ENCODE measurements at places on chromosomes 11 and 22.

DNA sequence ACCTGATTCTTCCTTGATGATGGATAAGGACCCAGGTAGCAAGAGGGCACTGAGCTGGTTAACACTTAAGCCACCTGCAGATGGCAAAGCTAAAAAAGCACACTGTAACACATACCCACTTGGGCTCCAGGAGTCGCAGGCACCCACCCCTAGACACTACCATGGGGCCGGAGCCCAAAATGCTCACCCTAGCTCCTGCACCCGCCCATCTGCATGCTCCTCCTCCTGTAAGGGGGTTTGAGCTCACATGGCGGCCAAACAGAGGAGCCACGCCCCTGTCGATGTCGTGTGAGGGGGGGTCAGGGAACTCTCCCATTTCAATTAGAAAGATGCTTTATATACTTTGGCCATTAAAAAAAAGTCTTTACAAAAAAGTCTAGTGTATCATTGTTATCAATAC lies 370.7 kb downstream of the DLG2 start:
- no peak for DNase-seq

DNA sequence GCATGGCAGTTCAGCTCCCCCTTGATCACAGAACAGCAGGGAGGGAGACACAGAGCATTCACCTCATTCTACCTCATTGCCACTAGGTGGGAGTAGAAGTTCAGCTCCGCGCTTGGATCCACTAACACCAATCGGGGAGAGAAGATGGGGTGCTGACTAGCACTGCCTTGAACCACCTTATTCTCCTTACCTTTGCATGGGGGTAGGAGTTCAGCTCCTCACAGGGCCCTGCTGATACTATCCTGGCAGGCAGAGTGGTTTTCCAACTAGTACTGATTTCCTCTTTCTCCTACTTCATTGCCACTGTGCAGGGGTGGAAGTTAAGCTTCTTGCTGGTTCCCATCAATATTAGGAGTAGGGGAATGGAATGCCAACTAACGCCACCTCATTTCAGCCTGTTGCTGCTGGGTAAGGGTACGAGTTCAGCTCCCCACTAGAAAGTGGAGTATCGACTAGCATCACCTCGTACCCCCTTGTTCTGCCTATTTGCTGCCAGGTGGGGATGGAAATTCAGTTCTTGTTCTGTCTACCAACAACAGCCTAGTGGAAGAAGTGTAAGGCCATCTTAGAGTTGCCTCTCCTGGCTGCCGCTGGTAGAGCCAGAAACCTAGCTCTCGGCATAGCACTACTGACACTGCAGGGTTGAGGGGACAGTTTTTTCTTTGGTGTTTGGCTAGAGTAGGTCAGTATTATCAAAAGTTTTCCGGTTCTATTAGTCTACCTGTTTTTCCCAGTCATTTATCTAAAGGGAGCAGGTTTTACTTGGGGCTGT lies 550.9 kb upstream of the CCDC90B start:
- DNase-seq, result peak; percentile 74

- DNase-seq, result no peak
Measured at GRCh38 chr11:18769802-18770456, 21.7 kb downstream of the PTPN5 start.

GRCh38 chr11:121063728-121064127 lies 37.3 kb upstream of the TECTA start:
- DNase-seq, result no peak

DNA sequence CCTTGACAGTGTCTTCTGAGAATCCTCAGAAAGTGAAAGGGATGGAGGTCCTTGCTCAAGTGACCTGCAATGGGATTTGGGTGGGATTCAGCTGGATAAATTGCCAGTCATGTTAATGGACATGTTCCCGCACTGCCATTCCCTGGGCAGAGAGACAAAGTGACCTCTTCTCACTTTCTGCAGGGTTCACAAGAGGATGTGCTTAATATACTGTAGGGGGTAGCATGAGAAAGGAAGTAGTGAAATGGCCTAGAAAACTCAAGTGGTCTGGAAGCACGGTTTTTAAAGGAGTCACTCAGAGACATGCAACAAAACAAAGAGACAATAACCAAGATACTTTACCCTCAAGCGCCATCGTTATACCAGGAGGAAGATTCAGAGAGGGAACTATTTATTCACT lies 70.2 kb downstream of the NELL1 start:
- no peak for DNase-seq

DNA sequence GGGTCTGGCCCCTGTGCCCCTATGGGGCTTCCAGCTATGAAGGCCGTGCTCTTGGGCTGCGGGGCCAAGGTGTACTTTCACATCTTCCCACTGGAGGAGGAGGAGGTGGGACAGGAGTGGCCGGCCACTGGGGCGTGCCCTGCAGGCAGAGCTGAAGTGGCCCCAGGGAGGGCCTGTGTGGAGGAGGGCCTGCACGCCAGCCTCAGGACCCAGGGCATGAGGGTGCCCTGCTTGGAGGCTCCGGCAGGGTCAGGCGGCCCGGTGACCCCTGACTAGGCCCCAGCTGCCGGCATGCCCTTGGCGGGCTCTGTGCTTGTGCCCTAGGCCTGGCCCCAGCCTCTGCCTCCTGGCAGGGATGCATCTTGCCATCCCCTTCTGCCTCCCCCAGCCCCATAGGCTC lies 5.2 kb downstream of the PRR5 start:
- DNase-seq, result no peak

GRCh38 chr22:45310331-45310976 lies 720 bp downstream of the FAM118A start:
- peak; percentile 29 for DNase-seq

- DNase-seq, result no peak
Measured at GRCh38 chr11:48207881-48208280, 8.7 kb upstream of the OR4B1 start.

- DNase-seq, result peak; percentile 55
Measured at GRCh38 chr11:693415-693831, 1.6 kb downstream of the DEAF1 start.

DNA sequence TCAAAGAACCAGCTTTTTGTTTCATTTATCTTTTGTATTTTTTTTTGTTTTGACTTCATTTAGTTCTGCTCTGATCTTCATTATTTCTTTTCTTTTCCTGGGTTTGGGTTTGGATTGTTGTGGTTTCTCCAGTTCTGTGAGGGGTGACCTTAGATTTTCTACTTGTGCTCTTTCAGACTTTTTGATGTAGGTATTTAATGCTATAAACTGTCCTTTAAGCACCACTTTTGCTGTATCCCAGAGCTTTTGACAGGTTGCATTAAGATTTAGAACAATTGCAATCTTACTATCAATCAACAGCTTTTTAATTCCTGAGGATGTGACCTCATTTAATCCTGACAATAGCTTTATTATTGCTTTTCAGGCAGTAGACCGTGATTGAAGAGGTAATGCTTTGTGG lies 94.3 kb downstream of the ZNF280B start:
- DNase-seq, result no peak

DNA sequence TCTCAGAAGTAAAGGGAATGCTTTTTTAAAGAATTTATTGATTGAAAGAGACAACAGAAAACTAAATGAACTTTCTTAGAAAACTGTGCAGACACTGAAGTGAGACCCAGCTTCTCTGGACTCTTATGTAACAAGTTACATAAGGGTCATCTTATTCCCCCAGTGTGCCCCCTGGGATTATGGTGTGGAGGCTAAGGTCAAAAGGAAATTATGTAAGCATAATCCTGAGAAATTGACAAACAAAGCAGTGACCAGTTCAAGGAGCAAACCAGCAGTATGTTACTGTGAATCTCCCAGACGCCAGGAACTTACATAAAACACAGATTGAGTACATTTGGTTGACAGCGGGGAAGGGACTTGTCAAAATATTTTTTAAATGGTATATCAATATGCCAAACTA lies 78.6 kb downstream of the SLC1A2 start:
- DNase-seq, result no peak

GRCh38 chr22:28736301-28737155 lies 5.1 kb downstream of the CHEK2 start:
- no peak for DNase-seq

DNA sequence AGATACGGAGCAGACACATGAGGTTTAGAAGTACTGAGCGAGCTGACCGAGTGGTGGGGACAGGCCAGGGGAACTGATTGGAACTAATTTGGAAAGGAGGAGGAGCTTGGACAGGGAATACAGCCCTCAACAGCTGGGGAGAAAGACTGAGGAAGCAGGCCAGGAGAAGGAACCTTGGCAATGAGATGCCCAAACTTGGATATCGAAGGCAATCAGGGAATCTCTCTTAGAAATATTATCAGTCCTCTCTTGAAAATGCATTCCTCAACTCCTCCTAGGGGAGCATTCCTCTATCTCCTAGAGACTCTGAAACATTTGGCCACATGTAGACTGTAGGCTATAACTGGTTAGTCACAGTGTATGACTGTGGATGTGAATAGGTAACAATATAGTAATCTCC lies 284.6 kb downstream of the GUCY1A2 start:
- DNase-seq, result peak; percentile 50

DNA sequence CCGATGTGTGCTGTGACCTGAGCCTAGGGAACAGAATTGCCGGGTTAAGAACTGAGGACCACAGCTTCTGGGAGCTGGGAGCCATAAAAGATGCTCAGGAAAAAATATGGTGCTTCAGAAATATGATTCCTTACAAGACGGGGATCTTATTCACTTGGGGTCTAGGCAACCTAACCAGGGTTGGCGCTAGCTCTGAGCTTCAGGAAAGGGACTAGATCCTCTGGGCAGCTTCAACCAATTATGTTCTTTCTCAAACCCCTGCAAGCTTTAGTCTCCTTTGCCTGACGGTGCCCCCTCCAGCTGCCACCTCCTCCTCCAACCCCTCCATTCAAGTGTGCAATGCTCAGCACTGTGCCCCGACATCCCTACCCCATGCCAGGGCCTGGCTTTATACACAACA lies 634.1 kb upstream of the CADM1 start:
- no peak for DNase-seq

DNA sequence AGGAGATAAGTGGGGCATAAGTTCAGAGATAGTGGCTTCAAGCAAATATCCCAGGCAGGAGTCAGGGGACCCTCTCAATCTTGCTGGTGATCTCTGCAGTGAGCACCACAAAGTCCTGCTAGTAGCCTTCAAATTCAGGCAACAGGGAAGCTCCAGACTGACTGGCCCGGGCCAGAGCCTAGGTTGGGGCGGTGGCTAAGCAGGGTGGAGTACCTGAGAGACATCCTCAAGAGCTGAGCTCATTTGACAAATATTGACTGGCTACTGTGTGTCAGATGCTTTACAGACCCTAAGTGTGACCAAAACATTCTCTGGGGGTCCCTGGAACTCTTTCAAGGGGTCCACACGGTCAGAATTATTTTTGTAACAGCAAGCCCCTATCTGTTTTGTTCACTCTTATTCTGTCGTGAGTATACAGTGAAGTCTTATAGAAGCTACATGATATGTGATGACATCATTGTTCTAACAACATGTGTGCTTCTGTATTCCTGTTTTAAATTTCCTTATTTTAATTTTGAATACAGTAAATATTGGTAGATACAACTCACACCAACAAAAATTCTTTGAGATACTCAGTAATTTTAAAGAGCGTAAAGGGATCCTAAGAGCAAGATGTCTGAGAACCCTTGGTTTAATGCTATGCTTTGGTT lies 71.6 kb downstream of the APIP start:
- no peak for DNase-seq

DNA sequence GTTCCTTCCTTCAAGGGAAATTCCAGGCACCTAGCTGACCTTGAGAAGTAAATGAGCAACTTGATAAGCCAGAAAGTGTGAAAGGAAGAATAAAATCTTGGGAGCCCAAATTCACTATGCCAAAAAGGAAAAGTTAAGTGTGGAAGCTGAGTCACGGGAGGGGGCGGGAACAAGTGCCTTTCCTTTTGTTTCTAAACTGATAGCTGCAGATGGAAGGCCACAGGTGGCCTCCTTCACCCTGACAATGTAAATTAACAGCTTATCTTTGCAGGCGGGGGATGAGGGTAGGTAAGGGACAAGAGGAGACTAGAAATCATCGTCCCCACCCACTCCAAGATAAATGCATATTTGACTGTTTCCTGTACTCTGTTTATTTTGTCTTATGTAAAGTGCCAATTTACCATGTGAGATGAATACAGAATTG lies 36.4 kb upstream of the TREH start:
- peak; percentile 21 for DNase-seq

DNA sequence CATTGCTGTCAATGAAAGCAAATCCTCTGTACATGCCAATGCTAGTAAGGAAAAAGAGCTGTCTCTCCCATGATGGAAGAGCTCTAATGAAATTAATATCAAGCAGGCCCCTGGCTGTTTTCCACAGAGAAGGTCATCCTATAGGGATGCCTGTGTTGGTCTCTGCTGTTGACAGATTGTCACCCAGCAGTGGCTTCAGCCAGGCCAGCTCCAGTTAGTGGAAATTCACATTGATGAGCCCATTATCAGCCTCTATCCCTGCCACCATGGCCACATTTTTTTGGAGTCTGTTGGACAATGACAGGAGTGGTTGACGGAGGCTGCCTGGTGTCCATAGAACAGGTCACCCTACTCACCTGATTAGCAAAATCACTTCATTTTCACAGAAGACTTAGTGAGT lies 104.3 kb downstream of the GGTLC2 start:
- no peak for DNase-seq

GRCh38 chr22:45866646-45867117 lies 110.3 kb downstream of the WNT7B start:
- no peak for DNase-seq

GRCh38 chr11:16977994-16978315 lies 36.3 kb downstream of the PLEKHA7 start:
- no peak for DNase-seq

- peak; percentile 60 for DNase-seq
Measured at GRCh38 chr11:68031144-68031464, 623 bp downstream of the NDUFS8 start.

- no peak for DNase-seq
Measured at GRCh38 chr11:20064961-20065405, 95.3 kb downstream of the DBX1 start.

DNA sequence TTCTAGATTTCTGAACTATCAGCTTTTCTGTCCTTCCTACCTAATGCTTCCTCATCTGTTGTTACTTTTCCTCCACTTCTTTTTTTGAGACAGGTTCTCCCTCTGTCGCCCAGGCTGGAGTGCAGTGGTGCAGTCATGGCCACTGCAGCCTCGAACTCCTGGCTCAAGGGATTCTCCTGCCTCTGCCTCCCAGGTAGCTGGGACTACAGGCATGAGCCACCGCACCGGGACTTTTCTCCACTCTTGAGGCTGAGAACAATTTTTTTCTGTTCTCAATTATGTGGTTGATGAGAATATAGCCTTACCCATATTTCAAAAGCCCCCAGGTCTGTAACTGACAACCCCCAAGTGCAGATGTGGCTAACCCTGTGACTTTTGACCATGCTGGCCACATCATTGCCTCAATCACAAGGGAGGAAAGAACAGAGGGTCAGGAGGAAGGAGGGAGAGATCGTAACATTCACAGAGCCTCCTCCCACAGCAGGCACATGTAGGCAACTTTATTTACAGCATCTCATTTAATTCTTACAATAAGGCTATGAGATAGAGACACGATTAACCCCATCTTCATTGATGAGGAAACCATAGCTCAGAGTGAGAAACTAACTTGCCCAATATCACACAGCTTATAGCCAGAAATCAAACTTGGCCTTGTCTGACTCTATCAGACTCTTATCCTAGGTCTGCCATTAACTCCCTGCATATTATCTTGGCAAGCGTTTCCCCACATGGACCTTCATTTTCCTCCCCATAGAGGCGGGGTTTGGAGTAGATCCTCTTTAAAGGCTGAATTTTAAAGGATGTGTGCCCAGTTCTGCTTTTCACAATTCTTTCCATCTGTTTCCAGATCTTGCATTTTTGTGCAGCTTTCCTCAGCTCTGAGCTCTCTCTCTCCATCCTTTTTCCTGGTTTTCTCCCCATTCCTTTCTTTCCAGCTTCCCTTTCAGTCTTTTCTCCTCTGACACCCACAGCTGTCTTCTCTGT lies 9.6 kb downstream of the POU2F3 start:
- no peak for DNase-seq

GRCh38 chr11:85619499-85619898 lies 7.6 kb downstream of the DLG2 start:
- DNase-seq, result no peak

GRCh38 chr11:108895579-108896480 lies 231.0 kb downstream of the DDX10 start:
- peak; percentile 65 for DNase-seq
